Stimulated activated naive CD8-positive, alpha-beta T cell treated with anti-CD3 and anti-CD28 coated beads, Interleukin-15, Interleukin-2, amounts not matched to agents 100 U/mL and 50 U/mL, for 24 hours (primary cell): ENCODE measurements at places on chromosomes 7 and 10.

DNA sequence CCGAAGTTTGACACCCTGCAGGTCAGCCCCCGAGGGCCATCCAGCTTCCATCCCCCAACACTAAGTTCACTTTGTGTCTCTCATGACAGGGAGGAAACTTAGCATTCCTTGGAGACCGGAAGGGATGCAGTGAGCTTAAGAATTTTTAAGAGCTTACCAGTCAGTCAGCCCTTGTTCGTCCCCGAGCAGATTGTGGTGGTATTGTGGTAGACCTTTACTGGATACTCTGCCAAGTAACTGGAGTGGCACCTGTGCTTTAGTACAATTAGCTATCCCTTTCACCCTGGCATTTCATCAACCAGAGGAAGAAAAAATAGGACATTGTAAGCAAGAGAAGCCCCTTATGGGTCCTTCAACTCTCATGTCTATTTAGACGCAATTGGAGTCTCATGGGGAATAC lies 74.8 kb downstream of the NSUN6 start:
- DNase-seq = no peak

DNA sequence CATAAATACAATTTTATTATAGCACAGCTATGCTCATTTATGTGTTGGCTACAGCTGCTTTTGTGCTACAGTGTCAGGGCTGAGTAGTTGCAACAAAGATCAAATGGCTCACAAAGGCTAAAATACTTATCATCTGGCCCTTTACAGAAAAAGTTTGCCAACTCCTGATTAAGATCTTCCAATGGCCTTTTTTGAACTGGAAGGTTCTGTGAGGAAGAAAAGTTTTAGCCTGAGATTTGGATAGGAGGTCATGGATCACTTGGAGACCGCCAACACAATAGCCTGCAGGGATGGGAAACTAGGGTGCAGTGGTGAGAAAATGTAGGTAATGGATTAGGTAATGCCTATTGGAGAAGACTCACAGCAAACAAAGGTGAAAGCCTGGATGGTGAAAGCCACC lies 169.8 kb downstream of the NOC3L start:
- DNase-seq = no peak

GRCh38 chr7:100568896-100569844 lies 4.5 kb downstream of the SAP25 start:
- DNase-seq = peak; percentile 69

DNA sequence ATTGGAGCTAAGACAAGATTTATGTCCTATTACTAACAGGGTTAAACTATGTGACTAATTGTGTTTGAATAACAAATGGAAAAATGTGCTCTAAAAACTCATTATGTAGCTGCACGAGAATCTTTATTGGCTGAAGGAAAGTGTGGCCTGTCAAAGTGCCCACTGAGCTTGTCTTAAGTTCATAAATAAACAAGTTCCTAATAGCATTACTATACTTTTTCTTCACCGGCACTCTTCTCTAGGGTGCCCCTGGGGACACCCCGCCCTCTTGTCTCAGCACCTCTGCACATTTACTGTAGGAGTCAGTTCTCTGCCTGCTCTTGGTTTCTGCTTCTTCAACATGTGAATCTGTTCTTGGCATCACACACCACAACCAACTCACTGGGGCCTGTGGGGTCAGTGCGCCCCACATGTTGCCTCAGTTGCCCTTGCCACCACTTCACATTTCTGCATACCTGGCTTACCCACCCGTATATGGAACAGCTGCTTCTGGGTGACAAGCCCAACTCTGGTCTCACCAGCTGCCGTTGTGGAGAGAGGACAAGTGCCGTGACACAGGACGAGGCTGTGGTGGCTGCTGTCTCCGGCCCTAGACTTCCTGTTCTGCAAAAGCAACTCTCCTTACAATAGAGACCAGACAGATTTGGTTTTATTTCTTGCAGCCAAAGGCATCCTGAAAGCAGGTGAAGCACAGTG lies 96.3 kb upstream of the DDC start:
- peak; percentile 16 for DNase-seq

DNA sequence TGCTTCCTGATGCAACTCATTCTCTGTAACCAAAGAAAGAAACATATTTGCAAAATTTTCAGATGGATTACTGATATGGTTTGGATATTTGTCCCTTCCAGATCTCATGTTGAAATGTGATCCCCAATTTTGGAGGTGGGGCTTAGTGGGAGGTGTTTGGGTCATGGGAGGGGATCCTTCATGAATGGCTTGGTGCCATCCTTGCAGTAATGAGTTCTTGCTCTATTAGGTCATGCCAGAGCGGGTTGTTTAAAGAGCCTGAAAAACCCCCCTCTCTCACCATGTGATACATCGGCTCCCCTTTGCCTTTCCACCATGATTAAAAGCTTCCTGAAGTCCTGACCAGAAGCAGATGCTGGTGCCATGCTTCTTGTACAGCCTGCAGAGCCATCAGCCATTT lies 43.8 kb upstream of the PRKG1 start:
- no peak for DNase-seq

DNA sequence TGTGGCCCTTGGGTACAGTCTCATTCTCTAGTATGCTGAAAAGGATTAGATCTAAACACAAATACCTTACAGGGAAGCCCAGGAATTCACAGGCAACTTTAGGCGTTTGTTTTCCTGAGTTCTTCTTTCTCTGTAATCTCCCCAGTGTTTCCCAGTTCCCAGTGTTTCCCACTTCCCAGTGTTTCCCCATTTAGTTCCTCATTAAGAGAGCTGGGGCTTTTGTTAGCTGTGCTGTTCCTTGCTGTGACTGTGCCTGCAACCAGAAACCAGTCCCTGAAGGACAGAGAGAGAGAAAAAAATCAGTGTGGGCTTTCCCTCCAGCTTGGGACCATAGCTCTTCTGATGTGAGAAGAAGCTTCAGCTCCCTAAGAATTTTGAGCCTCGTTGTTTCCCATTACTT lies 802.9 kb upstream of the COBL start:
- DNase-seq = no peak

GRCh38 chr10:95877881-95878280 lies 29.9 kb upstream of the CC2D2B start:
- DNase-seq = no peak

GRCh38 chr10:132753596-132753995 lies 32.4 kb downstream of the NKX6-2 start:
- DNase-seq = no peak

- DNase-seq = no peak
Measured at GRCh38 chr10:34033078-34033477, 698.6 kb upstream of the NRP1 start.

DNA sequence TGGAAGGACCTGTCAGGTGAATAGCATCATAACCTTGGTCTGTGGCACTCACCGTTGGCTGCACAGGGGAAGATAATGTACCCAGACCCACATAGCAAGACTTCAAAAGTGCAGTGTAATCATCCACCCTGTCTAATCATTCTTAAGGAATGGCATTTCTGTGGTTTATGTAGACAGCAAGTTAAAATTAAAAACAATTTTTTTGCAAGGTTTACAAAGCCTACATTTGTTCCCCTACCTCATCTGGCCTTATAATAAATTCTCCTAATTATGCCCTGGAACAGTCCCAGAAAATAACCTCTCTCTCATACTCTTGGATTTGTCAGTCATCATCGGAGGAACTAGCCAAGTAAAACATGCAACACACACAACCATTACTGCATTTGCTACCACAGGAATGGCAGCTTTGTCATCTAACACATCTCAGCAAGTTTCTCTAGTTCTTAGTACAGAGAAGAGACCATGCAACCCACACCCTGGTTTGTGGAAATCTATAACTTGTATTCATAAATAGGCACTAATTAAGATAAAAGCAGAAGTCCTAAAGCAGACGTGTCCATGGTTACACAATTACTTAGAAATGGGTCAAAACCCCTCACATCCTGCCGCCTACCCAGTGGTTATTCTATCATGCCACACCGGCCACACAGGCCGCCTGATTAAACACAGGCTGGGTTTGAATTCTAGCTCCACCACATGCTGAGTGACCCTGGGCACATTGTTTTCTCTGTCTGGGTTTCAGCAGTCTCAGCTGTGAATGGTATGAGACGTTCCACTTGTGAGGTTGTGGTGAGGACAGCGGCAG lies 19.1 kb downstream of the ABLIM1 start:
- no peak for DNase-seq

DNA sequence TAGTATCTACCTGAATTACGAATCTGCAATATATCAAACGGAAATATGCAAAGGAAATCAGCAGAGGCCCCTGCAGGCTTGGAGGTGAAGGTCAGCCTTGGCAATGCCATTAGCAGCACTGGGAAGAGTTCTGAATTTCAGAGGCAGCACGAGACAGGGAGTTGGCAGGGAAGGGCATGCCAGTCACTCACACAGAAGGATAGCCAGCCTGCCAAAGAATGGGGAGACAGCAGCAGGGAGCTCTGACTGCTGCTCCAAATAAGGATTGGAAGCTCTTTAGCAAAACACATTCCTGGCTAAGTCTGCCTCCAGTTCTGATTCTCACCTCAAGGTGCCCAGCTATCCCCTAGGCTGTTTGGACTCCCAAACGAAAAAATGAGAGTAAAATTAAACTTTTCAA lies 188.0 kb downstream of the PDE1C start:
- no peak for DNase-seq

DNA sequence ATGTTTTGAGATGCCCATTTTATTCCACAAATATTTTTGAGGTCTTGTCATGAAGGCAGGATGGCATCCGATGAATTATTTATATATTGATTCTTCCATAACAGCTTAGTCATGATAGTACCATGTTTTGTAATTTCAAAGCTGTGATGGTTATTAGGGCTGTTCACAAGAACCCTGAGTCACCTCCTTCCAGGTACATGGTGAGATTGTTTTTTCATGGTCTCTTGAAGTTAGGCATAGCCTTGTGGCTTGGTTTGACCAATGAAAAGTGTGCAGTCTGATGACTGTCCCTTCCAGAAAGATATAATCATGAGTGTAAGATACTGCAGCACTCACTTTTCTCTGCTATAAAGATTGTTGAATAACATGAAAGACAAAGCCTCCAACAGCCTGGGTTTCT lies 274.8 kb downstream of the FGFR2 start:
- DNase-seq = no peak

DNA sequence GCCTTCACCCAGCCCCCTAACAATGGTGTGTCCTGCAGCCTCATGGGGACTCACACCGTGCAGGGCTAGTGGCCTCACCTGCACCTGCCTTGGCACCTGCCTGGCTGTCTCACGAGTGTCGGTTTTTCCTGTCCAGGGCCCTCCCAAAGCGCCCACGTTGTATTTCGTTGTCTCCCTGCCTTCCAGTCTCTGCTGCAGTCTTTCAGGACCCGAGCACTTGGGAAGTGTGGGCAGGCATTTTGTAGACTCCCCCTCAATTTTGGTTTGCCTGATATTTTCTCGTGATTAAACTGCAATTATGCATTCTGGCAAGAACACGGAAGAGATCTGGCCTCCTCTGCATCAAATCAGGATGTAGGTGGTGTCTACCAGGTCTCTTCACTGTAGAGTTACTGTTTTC lies 17.9 kb downstream of the BNIP3 start:
- DNase-seq = no peak

- no peak for DNase-seq
Measured at GRCh38 chr7:159008417-159008816, 136.2 kb downstream of the VIPR2 start.

- DNase-seq = no peak
Measured at GRCh38 chr10:2895594-2896196, 171.7 kb upstream of the PFKP start.

- no peak for DNase-seq
Measured at GRCh38 chr7:5426226-5426475, 2.5 kb upstream of the TNRC18 start.

DNA sequence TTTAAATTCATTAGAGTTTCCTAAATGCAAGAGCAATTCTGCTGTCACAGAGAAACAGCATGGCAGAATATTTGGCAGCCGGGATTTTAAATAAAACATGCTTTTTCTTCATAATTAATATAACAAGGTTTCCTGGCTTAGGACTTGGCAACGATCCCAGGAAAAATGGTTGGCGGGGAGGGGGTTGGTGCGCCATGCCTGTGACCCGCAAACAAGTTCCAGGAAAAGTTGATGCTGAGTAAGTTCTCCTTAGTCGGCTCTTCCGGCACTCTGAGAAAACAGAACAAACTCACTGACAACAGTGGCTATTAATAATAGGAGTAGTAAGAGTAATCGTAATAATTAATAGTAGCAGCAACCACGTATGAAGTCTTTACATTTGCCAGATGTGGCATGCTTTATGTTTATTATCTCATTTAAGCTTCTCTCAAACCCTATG lies 4.6 kb downstream of the HABP2 start:
- DNase-seq = no peak

GRCh38 chr10:69734416-69734796 lies 67.3 kb upstream of the COL13A1 start:
- DNase-seq = no peak

GRCh38 chr7:130874071-130874915 lies 140.3 kb upstream of the KLF14 start:
- no peak for DNase-seq

- no peak for DNase-seq
Measured at GRCh38 chr7:240146-240676, 47.8 kb downstream of the FAM20C start.

DNA sequence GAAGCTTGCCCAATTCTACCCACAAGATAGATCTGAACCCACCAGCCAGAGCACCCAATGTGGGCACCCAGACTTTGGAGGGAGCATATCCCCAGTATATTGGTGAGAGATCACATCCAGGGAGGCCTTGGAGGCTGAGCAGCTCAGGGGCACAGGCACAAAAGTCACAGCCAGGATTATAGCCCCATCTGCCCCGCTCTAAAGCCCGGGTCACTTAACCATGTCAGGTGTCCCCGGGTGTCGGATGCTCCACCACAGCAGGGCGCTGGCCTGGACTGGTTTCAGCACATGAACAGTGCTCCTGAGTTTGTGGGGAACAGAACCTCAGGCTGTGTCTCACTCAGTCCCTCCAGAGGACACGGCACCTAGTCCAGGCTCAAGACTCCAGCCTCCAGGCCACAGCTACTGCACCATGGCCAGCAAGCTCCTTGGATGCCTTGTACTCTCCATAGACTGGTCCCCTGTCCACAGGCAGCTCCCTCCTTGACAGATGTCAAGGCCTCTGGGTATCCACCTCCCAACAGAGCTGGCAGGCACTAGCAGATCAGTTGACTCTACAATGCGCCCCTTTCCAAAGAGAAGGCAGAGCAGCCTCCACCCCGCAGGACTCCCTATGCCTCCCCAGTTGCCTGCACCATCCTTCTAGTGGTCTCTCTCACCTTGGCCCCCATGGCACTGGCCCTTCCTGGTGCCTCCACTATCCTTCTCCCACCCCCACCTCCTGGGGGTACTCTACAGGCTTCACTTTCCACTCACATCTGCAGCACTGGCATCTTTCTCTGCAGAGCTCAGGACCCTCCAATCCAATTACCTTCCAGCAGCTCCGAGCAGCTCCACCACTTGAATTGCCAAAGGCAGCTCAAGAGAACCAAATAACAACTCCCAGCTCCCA lies 306.0 kb downstream of the GRID1 start:
- no peak for DNase-seq

GRCh38 chr7:142709921-142710320 lies 39.4 kb upstream of the PRSS1 start:
- DNase-seq = no peak
